Activated T-cell treated with anti-CD3 and anti-CD28 coated beads for 24 hours (primary cell): ENCODE measurements at places on chromosomes 7 and 10.

DNA sequence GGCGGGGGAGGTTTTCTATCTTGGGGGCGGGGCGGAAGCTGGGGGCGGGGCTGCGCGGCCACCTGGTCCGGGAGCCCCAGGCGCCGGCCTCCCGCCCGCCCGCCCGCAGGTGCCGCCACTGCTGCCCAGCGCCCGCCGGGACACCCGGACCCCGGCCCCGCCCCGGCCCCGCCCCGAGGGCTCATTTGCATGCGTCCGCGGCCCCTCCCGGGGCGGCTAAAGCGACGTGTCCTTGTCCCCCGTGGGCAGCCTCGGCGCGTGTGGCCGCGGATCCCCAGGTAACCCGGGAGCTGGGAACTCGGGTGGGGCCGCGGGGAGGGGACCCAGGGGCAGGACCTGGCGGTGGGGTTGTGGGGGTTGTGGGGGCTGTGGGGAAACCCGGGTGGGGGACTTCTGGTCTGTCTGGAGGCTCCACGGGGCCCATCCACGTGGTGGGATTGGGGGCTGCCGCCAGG lies at the start of gene BHLHA15:
Gene BHLHA15 (plus strand): TSS at position 219 of the 455 bp plus-strand sequence. CDS start 871 bp downstream, outside the sequence.
- no peak for DNase-seq

GRCh38 chr7:43071604-43072003 lies 40.8 kb upstream of the HECW1 start:
- DNase-seq = no peak

GRCh38 chr10:72727130-72727529 lies 35.2 kb downstream of the MCU start:
- DNase-seq = no peak

GRCh38 chr7:954330-955238 lies at the start of gene ADAP1:
ADAP1 (minus strand) TSS chr7:954680; CDS start chr7:954477, 203 bp downstream.
- peak; percentile 58 for DNase-seq

DNA sequence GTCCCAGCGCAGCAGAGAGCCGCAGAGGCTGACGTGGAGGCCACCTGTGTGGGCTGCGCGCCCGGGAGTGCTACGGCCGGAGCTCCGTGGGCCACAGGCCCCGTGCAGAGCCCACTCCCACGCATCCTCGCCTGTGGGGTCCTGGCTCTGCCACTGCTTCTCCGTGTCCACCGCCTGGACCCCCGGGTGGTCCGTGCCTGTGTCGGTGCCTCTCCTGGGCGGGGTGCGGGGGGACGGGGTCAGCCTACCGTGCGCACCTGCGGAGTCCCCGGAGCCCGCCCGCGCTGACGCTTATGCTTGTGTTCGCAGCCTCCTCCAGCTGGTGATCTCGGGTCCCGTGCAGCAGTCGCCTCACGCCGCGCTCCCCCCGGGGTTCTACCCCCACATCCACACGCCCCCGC lies 7.8 kb upstream of the ZNF853 start:
- no peak for DNase-seq

DNA sequence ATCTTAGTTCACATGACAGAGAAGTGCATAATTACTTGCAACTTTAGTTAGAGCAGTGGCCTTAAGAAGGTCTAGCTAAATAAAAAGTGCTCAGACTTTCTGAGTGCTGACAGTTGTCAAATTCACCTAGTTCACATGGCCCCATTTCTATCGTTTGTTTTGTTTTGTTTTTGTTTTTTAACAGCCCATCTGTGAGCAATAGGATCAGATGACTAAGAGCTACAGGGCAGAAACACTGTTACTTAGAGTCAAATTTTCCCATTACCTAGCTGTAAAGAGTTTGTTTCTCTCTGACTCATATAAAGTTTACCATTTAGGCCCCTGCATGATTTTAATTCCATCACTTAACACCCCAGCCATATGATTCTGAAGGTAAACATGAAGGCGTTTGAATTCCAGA lies 18.8 kb downstream of the CAV1 start:
- DNase-seq = no peak

DNA sequence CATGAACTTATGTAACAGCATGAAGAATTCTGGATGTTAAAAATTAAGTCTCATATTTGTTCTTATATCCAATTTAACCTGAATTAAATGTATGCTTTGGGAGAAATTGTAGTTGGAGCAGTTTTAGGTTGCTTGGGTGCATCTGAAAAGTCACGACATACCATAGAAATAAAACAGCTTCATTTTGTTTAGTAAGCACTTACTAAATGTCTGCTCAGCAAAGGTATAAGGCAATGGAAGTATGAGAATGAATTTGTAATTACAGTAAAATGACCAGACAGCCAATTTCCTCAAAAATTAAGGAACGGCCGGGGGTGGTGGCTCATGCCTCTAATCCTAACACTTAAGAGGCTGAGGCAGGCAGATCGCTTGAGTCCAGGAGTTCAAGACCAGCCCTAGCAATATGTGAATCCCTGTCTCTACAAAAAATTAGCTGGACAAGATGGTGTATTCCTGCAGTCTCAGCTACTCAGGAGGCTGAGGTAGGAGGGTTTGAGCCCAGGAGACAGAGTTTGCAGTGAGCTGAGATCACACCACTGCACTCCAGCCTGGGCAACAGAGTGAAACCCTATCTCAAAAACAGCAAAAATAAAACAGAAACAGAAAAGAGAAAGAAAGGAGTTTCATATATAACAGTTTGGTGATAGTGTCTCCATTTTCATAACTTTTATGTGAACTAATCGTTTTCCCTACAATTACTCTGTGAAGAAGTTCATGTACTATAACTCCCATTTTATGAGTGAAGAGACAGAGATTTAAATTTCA lies 47.2 kb upstream of the KLF6 start:
- DNase-seq = no peak

DNA sequence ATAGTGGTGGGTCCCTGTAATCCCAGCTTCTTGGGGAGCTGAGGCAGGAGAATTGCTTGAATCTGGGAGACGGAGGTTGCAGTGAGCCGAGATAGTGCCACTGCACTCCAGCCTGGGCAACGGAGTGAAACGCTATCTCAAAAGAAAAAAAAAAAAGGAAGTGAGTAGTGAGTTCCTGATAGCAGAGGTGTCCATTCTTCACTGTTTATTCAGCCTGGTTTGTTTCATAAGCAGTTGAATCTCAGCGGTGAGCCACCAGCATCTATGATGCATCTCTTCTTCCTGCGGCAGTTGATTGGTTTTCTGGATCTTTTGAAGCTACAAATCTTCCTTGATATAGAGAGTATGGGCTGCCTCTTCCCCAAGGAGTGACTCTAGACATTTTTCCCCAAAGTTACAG lies 316.1 kb upstream of the MTPN start:
- DNase-seq = no peak

DNA sequence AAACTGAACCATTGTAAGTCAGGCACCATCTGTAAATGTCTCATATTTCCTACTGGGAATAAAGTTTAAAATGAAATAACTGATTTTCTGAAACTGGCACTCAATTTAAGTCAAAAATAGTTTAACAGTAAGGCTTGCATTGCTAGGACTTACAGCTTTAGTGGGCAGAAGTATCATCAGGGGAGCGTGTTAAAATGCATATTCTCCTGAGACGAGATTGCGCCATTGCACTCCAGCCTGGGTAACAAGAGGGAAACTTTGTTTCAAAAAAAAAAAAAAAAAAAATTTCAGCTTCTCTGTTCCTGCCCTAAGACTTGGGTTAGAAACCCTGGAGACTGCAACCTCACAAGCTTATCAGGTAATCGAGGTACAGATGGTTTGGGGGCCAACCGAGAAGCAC lies 65.4 kb downstream of the UBE3C start:
- no peak for DNase-seq

DNA sequence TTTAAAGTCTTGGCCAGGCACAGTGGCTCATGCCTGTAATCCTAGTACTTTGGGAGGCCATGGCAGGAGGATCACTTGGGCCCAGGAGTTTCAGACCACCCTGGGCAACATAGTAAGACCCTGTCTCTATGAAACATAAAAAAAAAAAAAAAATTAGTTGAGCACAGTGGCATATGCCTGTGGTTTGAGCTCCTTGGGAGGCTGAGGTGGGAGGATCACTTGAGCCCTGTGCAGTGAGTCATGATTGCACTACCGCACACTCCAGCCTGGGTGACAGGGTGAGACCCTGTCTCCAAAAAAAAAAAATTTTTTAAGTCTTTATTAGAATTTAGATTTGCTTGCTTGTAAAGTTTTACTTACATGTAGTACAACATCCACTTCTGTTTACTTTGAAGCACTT lies 14.0 kb downstream of the WNT2 start:
- DNase-seq = no peak

DNA sequence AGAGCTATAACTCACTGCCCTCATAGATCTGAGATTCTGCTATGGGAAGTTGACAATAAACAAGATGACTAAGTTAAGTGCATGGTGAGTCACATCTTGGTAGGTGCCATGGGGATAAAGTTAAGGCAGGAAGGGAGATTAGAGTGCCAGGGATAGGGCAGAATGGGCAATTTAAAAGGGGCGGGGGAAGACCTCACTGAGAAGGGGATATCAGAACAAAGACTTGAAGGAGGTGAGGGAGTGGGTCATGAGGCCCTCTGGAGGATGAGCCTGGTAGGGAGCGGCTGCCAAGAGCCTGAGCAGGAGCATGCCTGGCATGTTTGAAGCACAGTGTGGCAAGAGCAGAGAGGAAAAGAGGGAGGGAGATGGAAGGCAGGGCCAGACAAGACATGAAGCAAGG lies 34.8 kb upstream of the INMT start:
- DNase-seq = no peak

GRCh38 chr7:116461500-116461899 lies 38.0 kb upstream of the CAV2 start:
- no peak for DNase-seq

- DNase-seq = no peak
These were observed 247.8 kb downstream of the DOCK4 start for GRCh38 chr7:111958431-111958830.

- DNase-seq = no peak
These were observed 39.5 kb upstream of the DMBT1 start for GRCh38 chr10:122521011-122521410.

GRCh38 chr10:3720228-3721019 lies 64.6 kb downstream of the KLF6 start:
- no peak for DNase-seq

GRCh38 chr7:41316410-41316809 lies 386.5 kb downstream of the INHBA start:
- DNase-seq = no peak

DNA sequence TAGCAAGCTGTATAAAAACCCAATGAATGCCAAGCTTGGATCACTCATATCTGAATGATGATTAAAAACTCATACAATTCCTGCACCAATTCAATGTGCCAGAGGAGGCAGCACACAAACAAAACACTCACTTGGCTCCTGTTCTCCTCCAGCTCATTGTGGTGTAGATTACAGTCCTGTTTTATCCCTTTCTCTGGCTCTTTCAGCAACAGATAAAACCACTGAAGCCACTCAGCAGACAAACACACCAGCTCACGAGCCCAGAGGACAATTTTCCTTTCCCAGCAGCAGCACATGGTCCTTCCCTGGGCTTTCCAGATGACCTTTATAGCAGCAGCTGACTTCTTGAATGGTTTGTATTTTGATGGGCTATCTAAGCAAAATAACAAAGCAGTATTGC lies 107.3 kb upstream of the STARD3NL start:
- no peak for DNase-seq

GRCh38 chr7:157684157-157684908 lies 347.5 kb downstream of the DNAJB6 start:
- DNase-seq = no peak

DNA sequence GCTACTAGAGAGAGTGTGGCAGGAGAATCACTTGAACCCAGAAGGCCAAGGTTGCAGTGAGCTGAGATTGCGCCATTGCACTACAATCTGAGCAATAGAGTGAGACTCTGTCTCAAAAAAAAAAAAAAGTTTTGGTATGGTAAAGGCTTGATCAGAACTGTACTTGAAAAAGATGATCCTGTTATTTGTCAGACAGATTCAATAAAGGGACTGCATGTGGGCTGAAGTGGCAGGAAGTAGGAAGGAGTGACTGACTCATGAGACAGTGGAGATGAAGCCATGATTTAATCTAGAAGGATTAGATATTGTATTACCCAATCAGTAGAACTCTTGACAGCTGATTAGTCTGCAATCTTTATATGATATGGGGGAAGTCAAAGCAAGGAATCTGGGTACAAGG lies 2.7 kb upstream of the TMEM254 start:
- no peak for DNase-seq

DNA sequence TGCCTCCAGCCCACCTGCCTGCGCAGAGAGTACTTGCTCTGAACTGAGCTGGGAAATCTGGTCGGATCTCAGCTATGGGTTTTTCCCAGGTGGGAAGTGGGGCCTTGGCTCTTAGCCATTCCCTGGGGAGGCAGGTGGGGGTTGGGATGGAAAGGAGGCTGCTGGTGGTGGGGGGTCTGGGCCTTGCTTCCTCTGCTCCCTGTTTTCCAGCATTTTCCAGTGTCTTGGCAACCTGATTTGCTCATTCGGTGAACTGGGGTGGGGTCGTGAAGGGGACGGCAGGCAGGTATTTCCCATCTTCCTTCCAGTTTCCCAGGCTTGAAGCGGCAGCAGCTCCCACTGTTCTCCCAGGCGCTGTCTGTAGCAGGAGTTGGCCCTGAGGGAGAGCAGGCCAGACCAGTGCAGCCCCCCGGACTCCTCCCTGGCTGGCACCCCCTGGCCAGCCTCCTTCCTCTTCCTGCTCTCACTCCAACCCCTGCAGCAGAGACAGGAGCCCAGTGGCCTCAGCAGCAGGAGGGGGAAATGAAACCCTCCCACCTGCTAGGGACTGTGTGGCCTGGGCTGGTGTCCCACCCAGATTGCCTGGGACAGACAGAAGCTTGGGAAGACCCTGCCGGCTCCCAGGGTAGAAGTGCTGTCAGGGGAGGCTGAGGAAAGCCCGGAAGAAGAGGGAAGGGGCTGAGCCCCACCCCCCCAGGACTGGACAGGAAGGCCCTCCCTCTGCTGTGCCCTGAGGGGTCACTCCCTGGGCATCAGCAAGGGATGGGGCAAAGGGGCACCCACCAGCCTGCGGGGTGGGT lies 6.6 kb downstream of the TRIM8 start:
- DNase-seq = no peak

- DNase-seq = no peak
These were observed 36.6 kb downstream of the ABCB5 start for GRCh38 chr7:20651960-20652544.

- no peak for DNase-seq
These were observed 2.1 kb upstream of the COX19 start for GRCh38 chr7:977326-978048.

DNA sequence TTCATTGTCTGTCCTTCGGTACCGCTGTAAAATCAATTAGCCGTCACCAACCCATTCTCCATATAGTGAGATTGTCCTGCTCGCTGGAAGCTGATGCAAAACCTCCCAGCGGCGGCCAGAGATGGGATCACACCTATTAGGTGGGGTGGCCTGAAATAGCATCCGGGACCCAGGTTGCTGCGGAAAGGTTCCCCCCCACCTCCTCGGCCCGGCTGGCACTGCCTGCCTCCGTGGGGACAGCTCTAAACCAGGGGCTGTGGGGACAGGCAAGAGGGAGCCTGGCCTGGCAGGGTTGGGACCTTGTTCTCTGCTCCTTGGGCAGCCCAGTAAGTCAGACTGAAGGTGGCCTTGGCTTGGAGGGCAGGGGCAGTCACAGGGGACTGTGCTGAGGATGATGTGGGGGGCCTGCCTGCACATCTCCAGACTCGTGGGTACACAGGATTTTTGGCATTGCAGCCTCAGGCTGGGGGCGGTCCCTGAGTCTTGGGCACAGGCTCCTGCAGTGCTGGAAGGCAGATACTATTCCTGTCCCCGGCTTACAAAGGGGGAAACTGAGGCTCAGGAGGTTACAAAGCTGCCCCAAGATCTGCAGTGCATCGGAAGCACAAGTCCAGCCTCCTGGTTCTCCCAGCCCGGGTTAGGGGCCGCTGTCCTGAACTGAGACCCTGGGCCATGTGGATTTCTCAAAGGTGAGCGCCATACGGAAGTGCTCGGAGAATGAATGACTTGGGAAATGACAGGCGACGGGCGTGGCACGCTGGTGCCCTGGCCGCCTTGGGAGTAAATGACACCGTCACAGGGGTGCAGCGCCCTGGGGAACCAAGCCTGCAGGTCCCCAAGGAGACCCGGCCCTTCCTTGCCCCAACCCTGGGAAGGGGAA lies 65.6 kb downstream of the UNCX start:
- DNase-seq = no peak
